ENCODE measurements at places on chromosomes 12 and 14.

DNA sequence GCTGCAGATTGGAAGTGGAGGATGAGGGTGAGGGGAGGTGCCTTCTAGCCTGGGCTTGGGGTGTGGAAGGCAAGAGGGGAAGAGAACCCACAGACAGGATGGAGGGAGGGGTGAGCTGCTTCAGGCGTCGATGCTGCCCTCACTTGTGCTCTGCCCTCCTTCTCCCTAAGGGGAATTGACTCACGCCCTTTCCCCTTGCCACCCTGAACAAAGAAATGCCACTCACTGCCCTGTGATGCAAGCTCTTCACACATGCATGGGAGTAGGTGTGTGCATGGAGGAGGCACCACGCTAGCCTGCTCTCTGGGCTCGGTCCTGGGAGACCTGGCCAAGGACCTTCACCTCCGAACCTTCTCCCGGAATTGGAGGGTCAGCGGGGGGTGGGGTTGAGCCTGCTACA is 35.7 kb upstream of the PRMT8 start:
- DNase-seq = no peak

GRCh38 chr14:102544747-102545460 is 35.3 kb upstream of the ANKRD9 start:
- DNase-seq = no peak

- no peak for DNase-seq
Observed at GRCh38 chr14:77059276-77059915, 30.9 kb upstream of the IRF2BPL start.

DNA sequence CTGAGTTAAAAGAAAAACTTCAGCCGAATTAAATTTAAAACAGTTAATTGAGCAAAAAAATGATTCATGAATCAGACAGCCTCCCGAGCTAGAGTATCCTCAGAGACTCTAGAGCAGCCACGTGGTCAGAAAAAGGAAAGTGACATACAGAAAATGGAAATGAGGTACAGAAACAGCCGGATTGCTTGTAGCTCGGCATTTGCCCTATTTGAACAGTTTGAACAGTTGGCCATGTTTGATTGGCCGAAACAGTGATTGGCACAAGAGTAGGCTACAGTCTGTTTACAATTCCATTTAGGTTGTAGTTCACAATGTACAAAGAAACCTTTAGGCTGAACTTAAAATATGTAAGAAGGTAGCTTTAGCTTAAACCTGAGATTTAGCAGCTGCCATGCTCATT is 12.9 kb upstream of the OXA1L start:
- no peak for DNase-seq

DNA sequence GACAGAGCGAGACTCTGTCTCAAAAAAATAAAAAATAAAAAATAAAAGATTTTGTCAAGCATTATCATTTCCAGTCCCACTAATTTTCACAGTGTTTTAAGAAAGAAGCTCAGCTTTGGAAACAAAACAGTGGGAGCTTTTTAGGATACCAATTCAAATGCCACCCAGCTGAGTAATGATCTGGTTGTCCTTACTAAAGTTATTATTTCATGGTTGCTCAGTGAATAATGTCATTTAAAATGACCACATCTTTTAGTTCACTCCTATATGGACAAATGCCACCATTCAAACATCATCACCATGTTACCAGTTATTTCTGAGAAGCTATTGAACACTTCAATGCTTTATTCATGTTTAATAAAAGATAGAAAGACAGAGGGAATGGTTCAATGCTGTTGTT is 365.0 kb downstream of the CCER1 start:
- DNase-seq = no peak

- DNase-seq = no peak
Observed at GRCh38 chr14:68232300-68233055, 412.9 kb downstream of the RAD51B start.

Measured in effector CD8-positive, alpha-beta T cell (primary cell).